ENCODE measurements at places on chromosomes 12 and 14.
A peak's percentile ranks its signal among the peaks of the same experiment; 100 is the strongest.

DNA sequence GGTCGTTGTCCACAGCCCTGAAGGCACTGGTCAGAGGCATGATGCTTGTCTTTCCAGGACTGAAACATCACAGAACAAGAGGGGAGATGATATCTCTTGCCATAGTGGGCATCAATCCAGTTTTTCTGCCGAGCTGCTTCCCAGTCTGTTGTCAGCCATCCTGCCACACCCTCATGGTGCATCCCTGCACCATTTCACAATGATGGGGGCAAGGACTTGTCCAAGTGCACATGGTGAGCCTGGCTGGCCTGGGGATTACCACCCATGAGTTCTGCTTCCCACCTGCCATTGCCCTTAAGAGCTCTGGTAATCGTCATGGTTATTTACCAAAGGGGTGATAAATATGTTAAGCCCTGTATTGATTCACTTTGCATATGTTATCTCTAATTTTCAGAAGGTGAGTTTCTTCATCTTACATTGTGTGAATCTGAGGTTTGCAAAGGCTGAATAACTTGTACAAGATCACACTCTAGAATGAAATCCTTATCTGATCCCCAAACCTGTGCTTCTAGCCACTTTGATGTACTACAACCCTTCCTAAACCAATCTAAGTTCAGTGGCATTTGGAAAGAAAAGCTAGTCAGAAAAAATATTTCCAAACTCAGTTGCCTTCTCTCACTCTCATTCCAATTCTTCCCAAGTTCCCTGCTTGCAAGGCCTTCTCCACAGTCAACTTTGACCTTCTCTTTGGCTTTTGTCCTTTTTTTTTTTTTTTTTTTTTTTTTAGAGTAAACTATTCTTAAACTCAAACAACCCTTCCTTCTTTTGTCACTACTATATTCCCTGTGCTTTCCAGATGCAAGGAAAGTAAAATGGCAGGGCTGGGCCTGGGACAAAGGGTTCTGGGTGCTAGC is 2.3 kb downstream of the AVIL start:
- DNase-seq: no peak

GRCh38 chr12:98464190-98464589 is 51.2 kb upstream of the TMPO start:
- DNase-seq: no peak

DNA sequence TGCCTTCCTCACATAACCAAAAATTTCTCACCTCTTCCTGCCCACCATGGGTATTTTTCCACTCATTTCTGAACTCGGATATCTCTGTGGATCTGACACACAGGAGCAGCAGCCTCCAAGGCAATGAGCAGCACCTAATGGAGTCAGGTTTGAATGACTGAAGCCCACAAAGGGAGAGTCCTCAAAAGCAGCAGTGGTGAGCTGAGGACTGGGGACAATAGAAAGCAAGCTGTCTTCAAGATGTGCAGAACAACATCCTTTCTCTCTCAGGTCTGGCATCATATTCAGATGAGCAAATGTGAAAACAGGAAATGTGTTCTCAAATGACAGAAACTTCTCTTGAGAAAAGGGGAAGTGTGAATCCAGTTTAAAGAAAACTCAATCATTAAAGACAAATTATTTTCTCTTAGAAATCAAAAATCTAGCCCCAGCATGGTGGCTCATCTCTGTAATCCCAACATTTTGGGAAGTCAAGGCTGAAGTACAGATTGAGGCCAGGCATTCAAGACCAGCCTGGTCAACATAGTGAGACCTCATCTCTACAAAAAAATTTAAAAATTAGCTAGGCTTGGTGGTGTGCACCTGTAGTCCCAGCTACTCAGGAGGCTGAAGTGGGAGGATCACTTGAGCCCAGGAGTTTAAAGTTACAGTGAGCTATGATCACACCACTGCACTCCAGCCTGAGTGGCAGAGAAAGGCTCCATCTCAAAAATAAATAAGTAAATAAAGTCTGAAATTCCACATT is 54.2 kb downstream of the C12orf42 start:
- DNase-seq: peak; percentile 40

GRCh38 chr12:114744691-114745090 is 60.7 kb upstream of the TBX3 start:
- DNase-seq: no peak

- DNase-seq: no peak
These were observed 133.7 kb downstream of the MDGA2 start for GRCh38 chr14:47541662-47542061.

- DNase-seq: no peak
These were observed 21.1 kb downstream of the AVPR1A start for GRCh38 chr12:63129927-63130326.

DNA sequence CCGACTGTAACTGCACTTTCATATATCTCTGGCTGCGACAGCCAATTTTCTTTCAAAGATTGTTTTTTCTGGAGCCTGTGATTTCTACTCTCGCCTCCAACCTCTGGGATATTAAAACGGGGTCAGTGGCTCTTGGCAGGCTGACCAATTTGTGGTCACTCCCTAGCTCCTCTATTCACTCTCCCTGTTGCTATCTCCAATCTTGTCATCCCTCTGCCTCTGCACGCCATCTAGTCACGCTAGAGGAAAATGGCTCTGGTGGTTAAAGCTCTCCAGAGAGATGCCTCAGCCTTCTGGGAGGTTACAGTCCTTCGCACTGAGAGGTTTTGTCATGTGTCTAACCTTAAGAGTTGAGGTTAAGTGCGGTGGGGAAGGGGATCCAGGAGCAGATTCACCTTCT is 59.8 kb upstream of the CISTR start:
- no peak for DNase-seq

DNA sequence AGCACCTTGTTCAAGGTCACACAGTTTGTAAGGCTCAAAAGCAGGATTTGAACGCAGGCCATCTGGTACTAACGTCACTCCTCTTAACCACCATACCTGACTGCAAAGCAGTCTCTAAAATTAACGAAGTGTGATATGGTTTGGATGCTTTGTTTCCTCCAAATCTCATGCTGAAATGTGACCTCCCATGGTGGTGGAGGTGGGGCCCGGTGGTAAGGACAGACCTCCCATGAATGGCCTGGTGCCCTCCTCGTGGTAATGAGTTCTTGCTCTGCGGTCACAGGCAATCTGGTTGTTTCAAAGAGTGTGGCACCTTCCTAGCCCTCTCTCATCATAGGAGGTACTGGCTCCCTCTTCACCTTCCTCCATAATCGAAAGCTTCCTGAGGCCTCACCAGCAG is 102.2 kb upstream of the BCL2L14 start:
- no peak for DNase-seq

DNA sequence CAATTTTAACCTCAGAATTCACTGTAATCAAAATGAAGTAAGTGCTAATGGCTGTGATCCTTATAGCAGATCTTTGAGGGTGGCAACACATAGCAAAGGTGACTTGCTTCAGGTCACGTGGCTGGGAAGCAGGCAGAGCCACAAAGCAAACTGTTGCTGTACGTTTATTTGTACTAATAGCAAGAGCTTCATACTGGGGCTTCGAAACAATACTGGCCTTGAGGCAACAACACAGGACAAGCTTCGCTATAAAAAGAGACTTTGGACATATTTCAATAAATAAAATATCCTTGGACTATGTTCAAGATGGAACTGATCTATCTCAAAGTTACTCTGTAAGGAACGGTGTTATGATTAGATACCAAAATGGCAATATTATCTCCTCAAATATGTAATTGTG is 44.6 kb downstream of the MSRB3 start:
- no peak for DNase-seq

DNA sequence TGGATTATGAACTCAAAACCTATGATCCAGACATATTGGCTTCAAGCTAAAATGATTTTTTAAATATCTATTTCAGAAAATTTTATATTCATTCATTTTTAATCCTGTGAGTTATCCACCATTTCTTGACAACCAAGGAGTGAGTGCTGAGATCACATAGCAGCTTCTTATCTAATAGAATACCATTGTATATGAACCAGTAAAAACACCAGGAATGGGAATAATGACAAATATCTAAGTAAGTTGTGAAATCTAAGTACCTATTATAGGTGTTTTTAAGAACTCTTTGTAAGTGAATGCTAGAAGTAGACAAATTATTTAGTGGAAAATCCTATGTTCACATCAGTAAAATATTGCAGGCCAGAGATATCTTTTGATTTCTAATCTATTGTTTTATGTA is 8.2 kb downstream of the LUM start:
- no peak for DNase-seq

DNA sequence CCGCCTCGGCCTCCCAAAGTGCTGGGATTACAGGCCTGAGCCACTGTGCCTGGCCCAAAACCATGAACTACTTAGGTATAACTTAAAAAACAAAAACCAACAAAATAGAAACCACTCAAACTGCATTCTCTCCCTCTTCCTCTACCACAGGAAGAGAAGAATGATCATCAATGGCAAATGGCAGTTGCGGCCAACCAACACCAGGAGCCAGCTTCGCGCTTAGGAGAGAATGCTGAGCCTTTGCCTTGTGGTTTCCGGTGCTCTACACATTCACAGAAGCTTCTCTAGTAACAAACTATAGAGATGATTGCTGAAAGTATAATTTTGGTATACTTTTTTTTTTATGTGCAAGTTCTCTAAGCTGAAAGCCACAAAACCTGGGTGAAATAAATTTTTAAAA is 17.1 kb downstream of the CATSPERB start:
- DNase-seq: no peak

GRCh38 chr12:103589517-103589916 is 2.4 kb downstream of the STAB2 start:
- DNase-seq: no peak

DNA sequence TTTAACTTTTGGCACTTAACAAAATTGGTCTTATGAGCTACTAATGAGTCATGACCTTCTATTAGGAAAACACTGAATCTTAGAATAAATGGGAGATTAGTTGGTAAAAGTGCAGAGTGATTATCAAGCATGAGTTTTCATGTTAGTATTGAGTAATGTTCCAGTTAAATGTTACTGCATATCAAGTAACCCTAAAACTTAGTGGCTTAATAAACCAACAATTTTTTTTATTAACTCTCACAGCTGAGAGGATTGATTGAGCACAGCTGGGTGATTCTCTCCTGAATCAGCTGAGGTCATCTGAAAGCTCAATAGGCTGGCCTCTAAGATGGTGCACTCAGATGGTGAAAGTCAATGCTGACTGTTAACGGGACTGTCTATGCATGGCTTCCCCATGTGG is 248.6 kb downstream of the BCL11B start:
- DNase-seq: no peak

GRCh38 chr14:77158175-77158881 is 16.7 kb upstream of the ZDHHC22 start:
- DNase-seq: peak; percentile 88

DNA sequence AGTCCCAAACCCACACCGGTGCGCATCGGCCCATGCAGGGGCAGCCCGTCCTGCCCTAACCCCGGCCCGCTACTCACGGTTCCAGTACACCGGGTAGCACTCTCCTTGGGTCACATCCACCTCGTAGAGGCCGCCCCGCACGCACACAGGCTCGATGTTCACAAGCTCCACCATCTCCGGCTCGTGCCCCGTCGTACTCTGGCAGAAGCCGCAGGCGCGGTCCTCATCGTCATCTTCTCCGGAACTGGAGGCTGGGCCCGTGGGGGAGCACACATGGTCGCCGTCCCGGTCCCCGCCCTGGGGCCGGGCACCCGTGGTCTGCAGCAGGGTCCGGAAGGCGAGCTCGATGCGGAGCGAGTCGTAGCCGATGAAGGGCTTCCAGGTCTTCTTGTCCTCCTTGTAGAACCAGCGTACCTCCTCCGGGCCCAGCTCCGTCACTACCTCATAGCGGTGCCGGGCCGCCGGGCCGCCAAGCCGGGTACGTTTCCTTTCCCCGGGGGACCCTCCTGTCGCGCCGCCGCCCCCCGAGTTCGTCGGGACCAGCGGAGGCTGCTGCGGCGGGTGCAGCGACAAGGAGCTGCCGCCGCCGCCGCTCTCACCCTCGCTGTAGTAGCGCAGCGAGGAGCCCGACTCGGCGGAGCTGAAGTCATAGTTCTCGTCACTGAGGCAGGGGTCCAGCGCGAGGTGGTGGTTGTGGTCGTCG is 788 bp downstream of the DDHD1 start:
- DNase-seq: peak; percentile 27

- DNase-seq: no peak
These were observed 421.5 kb upstream of the SEL1L start for GRCh38 chr14:81955123-81955522.

GRCh38 chr12:130813949-130814348 is 25.1 kb downstream of the STX2 start:
- no peak for DNase-seq

DNA sequence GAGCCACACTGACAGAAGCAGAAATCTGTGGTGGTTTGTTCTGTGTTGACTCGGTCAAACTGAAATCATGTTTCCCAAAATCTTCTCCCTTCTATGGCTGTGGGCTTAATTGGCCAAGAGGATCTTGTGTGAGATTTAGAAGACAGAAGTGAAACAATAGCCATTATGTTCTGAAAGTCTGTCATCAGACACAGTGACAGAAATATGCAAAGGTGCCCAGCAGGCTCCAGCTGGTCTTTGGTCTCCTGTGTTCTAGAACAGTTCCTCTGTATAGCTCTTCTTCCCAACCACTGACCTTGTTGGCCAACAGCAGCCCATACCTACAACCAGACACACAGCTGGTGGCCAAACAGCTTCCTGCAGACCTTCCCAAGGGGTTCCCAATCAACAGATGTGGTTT is 25.0 kb upstream of the COCH start:
- no peak for DNase-seq

- no peak for DNase-seq
These were observed 531.2 kb upstream of the ATP2B1 start for GRCh38 chr12:90239732-90240260.

DNA sequence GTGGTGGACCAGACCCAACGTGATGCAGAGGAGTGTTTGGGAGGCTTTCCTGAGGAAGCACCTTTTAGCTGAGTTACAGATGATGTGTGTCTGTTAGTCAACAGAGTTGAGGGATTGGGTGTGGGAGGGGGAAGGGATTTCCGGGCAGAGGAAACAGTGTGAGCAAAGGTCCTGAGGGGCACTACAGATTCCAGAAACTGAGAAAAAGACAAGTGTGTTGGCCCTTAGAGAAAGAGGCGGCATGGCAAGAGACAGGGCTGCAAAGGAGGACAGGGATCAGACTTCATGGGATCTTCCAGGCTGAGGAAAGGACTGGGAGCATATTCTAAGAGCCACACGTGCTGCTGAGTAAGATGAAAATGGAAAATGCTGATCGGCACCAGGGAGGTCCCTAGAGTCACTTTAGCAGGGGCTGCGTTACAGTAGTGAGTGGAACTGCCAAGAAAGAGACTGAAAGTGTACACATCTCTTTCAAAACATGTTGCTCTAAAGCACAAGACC is 9.4 kb upstream of the RPS6KL1 start:
- DNase-seq: no peak

- DNase-seq: no peak
These were observed 199.5 kb downstream of the TMEM132D start for GRCh38 chr12:129704232-129704830.

Measured in globus pallidus (tissue), 1 donor.